ENCODE measurements at places on chromosomes 2 and 18.

DNA sequence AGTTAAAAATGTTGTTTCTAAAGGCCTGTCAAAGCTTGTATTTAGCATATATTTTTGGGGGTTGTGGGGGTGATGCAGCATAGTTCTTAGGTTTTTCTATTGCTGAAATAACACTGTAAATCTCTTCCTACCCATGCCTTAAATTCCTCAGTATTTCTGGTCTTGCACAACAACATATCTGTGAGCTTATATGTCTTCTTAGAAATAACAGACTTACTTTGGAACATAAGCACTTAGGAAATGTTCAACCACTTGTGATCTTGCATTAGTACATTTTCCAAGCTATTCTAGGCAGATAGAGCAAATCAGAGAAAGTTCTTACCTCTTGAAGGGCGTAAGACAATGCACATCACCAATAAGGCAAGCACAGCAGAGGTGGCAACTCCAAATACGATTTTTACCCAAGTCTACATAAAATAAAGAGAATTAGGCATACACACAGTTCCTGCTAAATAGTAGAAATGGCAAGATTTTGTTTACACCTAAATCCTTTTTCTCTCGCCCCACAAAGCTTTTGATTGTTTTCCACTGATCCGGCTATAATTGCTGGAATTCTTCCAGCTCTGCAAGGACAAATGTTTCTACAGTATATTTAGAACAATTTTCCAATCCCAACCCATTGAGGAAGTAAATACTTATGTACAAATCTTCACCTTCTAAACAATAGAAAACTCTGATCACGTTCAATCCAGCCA, 512 bp downstream of the FAP start:
- no peak for DNase-seq

GRCh38 chr2:48165070-48165753, 258.9 kb upstream of the FBXO11 start:
- no peak for DNase-seq

GRCh38 chr2:86695053-86695691, 24.9 kb upstream of the RMND5A start:
- no peak for DNase-seq

- DNase-seq: no peak
These were observed 128.4 kb downstream of the IRS1 start for GRCh38 chr2:226671141-226671676.

- DNase-seq: no peak
These were observed 124.9 kb downstream of the DSC3 start for GRCh38 chr18:30917651-30918050.

DNA sequence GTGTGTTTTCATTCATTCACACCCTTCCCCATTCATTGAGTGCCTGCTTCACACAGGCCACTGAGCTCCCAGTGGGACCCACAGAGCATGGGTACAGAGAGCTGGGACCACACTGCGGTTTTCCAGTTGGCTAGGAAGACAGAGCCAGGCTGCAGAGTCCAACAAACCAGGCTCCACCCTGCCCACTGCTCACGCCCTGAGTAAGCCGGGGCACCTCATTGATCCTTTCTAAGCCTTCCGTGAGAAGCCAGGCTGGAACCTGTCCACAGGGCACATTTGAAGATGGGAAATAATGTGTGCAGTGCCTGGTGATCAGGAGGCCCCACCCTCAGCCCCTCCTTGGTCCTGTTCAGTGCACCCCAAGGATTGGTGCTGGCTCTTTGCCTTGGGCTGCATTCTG, 13.5 kb downstream of the KCNIP3 start:
- DNase-seq: no peak

GRCh38 chr2:45892757-45893156, 241.3 kb downstream of the PRKCE start:
- no peak for DNase-seq

- no peak for DNase-seq
These were observed 65.4 kb downstream of the TRIP12 start for GRCh38 chr2:229856413-229856812.

All from forelimb muscle (tissue), 1 donor.